ENCODE measurements at places on chromosomes 3 and 15. TPM values are rescaled to one million over a fixed set of nuclear protein-coding genes. Genes with fewer than 3 reads are reported as not detected.

DNA sequence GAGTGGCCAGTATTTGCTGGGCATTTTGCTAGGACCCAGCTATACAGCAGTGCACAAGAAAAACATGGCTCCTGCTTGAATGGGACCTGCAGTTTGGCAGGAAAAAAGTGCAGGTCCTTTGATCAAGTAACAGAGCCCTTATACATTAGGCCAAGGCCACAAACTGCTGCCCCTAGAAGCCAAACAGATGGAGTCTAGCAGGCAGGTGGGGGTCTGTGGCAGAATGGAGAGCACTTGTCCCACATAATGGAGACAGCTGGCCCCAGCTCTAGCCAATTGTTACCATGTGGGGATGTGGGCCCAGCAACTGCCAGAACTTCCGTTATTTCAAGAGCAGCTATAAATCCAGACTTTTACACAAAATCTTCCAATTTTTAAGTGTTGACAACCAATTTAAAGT, 79.3 kb downstream of the SHQ1 start:
- no peak for DNase-seq

DNA sequence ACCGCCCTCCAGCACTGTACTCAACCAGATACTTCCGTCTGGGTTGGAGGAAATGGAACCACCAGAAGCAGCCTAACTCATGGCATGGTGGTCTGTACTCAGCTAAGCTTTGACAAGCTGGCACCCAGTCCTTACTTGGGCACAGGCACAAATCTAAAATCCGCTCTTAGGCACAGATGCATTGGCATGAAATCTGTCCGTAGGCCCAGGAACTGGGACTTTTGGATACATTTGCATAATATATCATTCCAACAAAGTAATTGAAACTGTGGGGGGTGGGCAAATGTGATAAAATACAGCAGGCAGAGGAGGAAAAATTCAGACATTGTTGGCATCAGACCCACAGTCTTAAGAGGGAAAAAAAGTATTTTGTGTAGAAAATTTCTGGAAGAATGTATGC, 75.4 kb downstream of the C3orf85 start:
- no peak for DNase-seq

The PDCD6IP gene
- 270 TPM for total RNA-seq

The A4GNT gene
- total RNA-seq = not detected

GRCh38 chr3:102038477-102039142, 189.3 kb downstream of the NFKBIZ start:
- DNase-seq = no peak

GRCh38 chr15:66739287-66739686, 37.3 kb downstream of the SMAD6 start:
- no peak for DNase-seq

- no peak for DNase-seq
These were observed 534.2 kb downstream of the NSUN3 start for GRCh38 chr3:94596887-94597566.

DNA sequence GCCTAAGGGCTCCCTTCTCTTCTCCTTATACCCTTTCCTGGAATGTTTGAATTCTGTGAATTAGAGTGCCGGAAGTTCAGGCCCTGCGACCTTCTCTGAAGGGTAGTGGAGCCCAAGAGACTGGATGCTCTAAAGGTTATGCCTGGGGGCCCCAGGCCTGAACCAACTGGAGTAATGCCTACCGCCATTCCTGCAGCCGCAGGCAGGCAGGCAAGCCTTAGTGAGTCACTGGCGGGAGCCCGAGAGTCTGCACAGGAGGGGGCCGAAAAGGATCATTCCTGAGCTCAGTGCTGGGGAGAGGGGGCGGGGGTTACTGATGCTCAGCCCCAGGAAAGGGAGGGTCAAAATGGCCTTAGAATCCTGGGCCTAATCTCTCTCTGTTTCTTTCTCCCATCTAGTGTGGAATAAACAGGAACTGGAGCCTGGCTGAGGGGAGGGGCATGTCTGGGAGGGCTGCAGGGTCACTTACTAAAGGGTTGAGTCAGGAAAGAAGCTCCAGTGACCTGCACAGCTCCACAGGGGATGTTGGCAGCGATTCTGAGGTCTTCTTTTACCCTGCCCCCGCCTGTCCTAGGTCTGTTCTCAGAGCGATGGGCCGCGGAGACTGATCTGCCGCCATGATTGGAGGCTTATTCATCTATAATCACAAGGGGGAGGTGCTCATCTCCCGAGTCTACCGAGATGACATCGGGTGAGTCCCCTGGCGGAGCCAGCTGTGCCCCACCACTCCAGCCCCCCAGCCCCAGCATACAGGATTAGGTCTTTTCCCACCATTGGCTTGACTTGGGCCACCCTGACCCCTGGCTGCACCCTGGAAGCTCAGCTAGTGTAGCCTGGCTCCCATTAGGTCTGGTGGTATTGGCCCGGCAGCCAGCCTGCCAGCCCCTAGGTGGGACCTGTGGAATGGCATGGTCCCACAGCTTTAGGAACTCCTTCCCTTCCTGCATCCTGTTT, 2.0 kb downstream of the AP2M1 start:
- DNase-seq = no peak

The MED12L gene
- 1.0 TPM for total RNA-seq

DNA sequence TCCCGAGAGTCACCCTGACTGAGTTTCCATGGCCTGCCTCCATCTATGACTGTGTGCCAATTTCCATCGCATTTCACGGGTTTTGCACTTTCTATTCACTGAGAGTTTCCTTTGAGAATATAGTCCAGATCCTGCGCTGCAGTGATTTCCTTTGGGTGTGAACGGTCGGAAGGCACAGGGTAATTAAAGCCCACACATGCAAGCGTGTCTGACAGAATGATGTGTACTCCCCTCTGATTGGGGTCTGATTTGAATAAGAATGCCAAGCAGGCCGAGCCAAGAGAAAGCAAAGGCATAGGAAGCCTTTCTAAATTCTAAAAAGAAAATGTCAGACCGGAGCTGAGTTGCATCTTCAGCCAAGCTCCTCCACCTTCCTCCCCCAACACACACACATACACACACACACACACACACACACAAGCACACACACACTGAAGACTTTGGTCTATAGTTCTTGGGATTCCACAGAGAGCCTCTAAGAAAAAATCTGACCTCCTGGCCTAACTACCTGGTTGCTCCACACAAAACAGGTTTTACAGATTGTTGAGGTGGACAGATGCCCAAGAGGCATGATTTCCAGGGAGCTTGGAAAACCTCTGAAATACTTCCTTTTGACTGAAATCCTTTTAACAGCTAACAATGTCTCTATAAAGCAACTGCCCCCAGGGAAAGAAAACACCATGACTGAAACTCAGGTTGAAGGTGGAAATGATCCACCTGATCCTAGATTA, 59.7 kb upstream of the LRRN1 start:
- DNase-seq = no peak

All from left lung (tissue), 14 donors.